ENCODE measurements at places on chromosomes 7 and 10.

GRCh38 chr7:74181821-74182220 is 7.7 kb downstream of the EIF4H start:
- no peak for DNase-seq

- no peak for DNase-seq
These were observed 40.2 kb downstream of the FRMPD2 start for GRCh38 chr10:48234295-48234694.

- DNase-seq = peak; percentile 49
These were observed 58.4 kb downstream of the ZNF467 start for GRCh38 chr7:149714910-149715471.

GRCh38 chr10:88028654-88029053 is 165.2 kb downstream of the PTEN start:
- no peak for DNase-seq

GRCh38 chr10:25678220-25678619 is 255.8 kb upstream of the MYO3A start:
- DNase-seq = no peak

- DNase-seq = no peak
These were observed 231.6 kb upstream of the FOXK1 start for GRCh38 chr7:4450483-4450882.
